ENCODE measurements at places on chromosomes 1 and 21.

- DNase-seq, result no peak
These were observed 33.0 kb downstream of the KCNC4 start for GRCh38 chr1:110243146-110243545.

DNA sequence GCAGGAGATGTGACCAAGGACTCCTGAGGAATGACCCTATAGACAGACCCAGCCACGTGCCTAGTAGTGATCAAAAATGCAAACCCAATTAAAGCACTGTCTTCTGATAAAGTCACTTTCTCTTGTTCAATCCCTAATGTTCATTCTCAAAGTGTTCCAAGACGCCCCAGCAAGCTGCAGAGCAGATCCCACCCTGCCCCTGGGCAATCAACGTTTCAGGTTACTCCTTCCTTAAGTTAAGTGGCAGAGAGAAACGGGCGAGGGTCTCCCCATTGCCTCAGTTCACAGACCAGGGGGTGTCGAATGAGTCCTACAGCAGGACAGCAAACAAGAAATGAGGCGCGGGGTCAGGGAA is 699 bp upstream of the RGS2 start:
- DNase-seq, result peak; percentile 14

DNA sequence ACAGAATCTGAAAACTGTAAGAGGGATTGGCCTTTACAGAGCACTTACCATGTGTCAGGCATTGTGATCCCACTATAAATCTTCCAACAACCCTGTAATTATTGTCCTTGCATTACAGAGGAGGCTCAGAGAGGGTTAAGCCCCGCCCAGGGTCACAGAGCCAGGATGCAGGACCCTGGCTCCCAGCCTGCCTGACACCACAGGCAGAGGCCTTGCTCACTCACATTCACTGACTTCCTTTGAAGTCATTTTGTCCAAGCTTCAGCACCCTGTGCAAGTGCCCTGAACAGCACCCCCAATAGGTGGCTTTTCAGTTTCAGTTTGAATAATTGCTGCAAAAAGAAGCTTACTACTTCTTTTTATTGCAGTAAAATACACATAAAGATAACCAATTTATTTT is 256.8 kb upstream of the NFIA start:
- DNase-seq, result no peak

- DNase-seq, result no peak
These were observed 61.5 kb downstream of the GNG12 start for GRCh38 chr1:67771749-67772148.

DNA sequence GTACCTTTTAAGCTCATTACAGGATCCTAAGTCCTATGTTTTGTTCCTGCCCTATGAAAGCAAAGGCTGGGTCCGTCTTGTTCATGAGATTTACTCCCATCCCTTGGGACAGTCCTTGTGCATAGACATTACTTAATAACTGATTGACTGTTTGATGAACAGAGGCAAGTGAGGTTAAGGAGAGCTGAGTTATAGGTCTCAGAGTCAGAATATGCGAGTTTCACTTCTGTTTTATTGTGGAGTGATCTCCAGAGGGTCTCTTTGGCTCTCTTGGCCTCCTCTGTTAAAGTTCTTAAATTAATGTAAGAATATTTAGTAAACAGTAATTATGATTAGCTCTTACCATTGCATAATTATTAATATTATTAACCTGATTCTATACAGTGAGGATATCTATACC is 52.6 kb downstream of the BRINP2 start:
- no peak for DNase-seq

DNA sequence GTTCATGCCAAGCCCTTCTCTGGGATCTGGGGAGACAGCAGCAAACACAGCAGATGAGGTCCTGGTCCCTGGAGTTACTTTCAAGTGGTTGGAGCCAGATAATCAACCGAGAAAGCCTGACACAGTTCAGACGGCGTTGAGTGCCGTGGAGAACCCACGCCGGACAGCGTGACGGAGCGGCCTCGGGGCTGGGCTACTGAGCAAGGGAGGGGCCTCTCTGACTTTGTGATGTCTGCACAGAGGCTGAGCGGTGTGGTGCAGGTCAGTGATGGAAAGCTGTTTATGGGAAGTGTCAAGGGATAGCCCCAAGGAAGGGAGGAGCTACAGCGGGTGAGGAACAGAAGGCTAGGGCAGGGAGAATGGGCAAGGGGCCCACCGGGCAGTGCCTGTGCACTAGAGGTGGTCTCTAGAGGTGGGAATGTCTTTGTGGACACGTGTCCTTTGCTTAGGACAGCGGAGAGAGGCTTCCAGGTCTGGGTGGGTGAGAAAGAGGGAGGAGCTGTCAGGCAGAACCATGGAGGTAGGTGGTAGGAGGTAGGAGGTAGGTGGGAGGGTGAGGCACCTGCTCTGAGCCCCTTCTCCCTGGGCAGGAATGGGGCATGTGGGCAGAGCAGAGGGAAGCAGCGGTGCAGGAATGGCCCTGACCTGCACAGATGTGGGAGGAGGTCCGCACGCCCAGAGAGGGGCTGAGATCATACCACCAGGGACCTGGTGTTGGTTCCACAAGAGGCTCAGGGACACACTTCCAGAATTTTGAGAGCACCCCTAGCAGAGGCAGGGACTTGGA is 62.8 kb downstream of the RUNX3 start:
- DNase-seq, result no peak

- DNase-seq, result no peak
These were observed 59.1 kb downstream of the PTGFR start for GRCh38 chr1:78549891-78550290.

- DNase-seq, result no peak
These were observed 438.1 kb downstream of the LMO4 start for GRCh38 chr1:87766737-87767136.

DNA sequence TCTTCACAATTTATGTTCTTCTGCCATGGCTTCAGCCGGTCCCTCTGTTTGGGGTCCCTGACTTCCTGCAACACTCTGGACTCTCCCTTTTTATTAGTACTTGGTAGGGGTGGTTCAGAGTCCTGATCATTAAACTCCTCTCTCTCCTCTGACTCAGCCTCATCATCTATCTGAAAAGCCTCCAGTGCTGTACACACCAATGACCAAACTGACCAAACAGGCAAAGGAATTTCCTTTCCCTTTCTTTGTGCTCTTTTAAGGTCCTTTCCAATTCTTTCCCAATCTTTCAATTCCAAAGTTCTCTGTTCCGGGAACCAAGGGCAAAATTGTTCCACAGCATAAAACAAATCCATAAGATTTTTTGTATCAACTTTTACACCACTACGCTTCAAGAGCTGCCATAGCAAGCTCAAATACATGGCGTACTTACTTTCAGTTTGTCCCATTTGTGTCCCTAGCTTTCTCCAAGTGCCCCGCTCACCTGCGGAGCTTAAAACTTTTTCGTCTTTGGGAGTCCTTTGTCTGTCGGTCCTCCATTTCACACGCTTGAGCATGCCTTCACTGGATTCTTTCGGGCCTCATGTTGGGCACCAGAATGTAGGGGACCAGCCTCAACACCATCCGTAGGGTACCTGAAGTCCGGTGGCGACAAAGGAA is 9.6 kb downstream of the DAP3 start:
- DNase-seq, result no peak

GRCh38 chr1:29482991-29483390 is 246.7 kb downstream of the PTPRU start:
- no peak for DNase-seq

DNA sequence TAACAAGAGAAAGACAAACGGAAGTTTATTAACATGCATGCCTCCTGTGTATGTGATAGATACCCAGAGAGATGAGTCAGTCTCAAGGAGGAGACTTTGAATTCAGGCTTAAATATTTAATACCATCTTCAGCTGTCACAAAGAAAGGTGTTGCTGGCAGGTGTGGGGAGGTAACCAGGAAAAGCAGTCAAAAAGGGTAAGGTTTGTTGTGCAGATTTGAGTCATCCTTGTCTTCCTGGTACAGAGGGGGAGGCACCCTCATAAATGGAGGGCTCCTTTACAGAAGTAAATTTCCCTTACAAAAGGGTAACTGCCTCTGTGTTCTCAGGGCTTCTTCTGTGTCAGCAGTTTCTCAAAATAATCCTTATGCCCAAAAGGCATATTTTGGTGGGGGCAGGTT is 75.2 kb upstream of the B3GALT5 start:
- DNase-seq, result no peak

GRCh38 chr1:109281680-109282496 is 1.1 kb downstream of the PSRC1 start:
- no peak for DNase-seq

Measured in CD4-positive, alpha-beta T cell treated with Interleukin-2 at 100 ng/mL for 4 hours (primary cell).